Stimulated activated CD4-positive, alpha-beta T cell treated with anti-CD3 and anti-CD28 coated beads, Interleukin-1b, Interleukin-23, amount 100 ng/mL, for 4 hours (primary cell): ENCODE measurements at places on chromosomes 12 and 14.
A peak's percentile ranks its signal among the peaks of the same experiment; 100 is the strongest.

DNA sequence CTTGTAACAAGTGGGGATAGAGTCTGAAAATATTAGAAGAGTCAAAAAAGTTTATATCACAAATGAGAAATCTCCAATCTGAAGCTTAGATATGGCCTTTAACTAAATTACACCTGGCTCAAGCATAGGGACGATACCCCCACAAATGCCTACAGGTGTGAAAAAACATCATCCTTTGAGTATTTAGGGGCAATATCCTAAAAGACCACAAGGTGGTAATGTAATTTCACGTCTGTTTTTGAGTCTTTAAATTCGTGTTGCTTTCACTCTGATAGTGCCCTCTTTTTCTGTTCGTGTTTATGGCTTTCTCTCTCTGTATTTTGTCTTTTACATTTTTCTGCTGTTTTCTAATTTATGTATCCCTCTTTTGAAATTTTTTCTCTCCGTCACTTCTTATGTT is 84.3 kb downstream of the ETNK1 start:
- DNase-seq = no peak

- DNase-seq = no peak
Observed at GRCh38 chr12:48779869-48780268, 9.0 kb downstream of the ADCY6 start.

DNA sequence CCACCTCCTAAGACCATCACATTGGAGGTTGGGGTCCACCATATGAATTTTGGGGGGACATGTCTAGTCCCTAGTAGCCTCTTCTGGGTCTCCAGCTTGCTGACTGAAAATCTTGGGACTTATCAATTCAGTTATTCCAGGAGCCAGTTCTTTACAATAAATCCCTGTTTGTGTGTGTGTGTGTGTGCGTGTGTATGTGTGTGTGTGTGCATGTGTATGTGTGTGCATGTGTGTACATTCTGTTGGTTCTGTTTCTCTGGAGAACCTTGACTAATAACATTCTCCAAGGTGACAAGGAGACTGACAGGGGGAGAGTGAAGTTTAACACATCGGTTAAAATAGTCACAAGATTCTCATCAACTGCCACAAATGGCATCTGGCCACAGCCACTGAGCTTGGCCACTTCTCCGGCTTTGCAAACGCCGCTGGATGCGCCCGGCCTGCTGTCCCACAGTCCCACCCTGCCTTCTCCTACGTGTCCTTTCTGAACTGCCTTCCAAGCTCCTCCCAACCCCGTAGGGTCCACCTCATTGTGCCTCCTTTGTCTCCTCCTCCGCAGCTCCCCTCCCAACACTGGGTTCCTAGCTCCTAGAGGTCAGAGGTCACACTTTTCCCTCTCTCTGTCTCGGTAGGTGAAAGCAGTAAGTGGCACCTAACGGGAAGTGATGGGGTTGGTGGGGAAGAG is 88.1 kb upstream of the DIO3 start:
- no peak for DNase-seq

DNA sequence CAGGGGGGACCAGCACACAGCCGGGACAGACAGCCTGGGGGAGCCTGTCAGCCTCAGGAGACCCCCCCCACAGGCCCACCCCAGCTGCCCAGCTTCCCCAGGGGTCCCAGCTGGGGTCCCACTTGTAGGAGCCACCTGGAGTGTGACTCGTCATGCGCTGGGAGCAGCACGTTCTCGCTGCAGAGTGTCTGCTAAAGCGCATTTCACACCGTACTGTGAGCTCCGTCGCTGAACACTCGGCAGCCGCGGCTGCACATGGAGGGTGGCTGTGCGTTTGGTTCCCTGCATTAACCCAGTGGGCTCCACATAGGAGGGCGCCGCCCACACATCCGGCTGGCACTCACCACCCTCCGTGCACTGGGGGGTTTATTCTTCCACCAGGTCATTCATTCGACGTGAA is 56.7 kb downstream of the FBRSL1 start:
- no peak for DNase-seq

DNA sequence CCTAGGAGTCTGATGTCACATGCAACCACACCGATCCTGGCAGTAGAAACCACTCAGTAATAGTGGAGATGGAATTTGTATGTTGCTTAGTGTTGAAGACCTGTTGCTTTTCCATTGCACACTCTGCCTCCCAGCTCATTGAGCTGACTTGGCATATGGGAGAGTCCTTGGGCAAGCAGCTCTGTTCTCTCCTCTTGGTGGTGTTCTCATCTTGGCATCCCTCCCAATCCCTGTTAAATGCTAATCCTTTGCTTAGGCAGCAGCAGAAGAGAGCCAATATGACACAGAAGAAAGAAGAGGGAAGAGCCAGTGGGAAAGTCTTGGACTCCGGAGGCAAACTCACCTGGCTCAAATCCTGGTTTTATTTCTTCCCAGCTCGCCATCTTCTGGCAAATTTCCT is 178.0 kb upstream of the CAND1 start:
- no peak for DNase-seq

- DNase-seq = no peak
Observed at GRCh38 chr12:48263617-48264016, 60.5 kb upstream of the OR10AD1 start.

DNA sequence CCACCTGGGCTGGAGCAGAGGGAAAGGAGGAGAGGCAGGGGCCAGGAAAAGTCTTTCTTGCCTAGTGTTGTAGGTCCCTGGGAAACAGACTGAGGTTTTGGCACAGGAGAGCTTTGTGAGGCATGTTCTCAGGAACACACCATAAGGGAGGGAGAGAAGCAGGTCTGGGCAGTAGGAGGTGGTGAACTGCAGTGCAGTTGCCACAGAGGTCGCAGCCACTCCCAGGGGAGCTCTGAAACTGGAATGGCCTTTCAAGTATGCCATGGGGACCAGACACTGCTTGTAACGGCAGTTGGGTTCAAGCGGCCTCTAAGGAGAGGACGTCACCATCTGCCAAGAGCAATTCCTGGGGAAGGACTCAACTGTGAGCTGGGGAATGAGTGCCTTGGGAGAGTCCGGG is 35.4 kb upstream of the NKX2-8 start:
- DNase-seq = no peak

DNA sequence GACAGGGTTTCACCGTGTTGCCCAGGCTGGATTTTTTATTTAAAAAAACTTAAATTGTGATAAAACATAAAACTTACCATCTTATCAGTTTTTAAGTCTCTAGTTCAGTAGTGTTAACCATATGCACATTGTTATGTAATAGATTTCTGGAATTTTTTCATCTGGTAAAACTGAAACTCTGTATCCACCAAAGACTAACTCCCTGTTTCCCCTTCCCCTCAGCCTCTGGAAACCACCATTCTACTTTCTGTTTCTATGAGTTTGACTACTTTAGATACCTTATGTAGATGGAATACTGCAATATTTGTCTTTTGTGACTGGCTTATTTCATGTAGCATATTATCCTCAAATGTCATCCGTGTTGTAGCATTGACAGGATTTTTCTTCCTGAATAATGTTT is 12.8 kb upstream of the PLEKHG3 start:
- DNase-seq = no peak

- DNase-seq = no peak
Observed at GRCh38 chr12:96710127-96710745, 196.8 kb upstream of the NEDD1 start.

DNA sequence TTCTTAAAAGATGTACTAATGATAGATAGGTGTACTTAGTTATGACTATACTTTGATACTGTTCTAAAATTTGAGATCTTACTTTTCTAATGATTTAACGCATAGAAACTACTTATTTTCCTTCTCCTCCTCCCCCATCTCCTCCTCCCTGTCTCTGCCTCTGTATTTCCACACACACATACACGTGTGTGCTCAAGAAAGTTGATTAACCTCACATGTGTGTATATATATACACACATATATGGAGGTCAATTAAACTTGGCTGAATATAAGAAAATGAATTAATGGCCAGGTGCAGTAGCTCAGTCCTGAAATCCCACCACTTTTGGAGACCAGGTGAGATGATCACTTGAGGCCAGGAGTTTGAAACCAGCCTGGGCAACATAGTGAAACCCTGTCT is 362.7 kb upstream of the SYT1 start:
- DNase-seq = no peak

- DNase-seq = no peak
Observed at GRCh38 chr12:64431791-64432190, 20.1 kb upstream of the TBK1 start.

DNA sequence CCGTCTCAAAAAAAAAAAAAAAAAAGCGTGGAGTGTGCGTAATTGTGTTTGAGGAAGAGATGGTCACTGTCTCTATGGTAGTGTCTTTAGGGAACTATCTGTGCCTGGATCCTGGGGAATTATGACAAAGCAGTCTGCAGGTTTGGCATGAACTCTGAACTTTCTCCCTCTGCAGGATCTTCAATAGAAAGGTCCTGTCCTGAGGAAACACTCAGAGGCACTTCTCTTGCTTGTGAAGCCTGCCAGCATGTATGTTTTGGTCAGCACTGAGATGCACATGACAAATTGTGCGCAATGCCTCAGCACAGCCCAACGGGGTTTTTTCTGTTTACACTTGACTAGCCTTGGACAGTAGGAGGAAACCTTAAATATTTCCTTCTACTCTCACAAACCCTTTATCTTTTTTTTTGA is 46.6 kb downstream of the ATF7 start:
- DNase-seq = no peak

- no peak for DNase-seq
Observed at GRCh38 chr12:21925296-21925913, 15.8 kb downstream of the ABCC9 start.

GRCh38 chr14:81007131-81007530 is 51.7 kb downstream of the TSHR start:
- DNase-seq = no peak

- peak; percentile 7 for DNase-seq
Observed at GRCh38 chr12:110688446-110689280, at the start of gene HVCN1. Gene HVCN1 (minus strand): TSS chr12:110689115. CDS start chr12:110683245, 5,870 bp downstream.

DNA sequence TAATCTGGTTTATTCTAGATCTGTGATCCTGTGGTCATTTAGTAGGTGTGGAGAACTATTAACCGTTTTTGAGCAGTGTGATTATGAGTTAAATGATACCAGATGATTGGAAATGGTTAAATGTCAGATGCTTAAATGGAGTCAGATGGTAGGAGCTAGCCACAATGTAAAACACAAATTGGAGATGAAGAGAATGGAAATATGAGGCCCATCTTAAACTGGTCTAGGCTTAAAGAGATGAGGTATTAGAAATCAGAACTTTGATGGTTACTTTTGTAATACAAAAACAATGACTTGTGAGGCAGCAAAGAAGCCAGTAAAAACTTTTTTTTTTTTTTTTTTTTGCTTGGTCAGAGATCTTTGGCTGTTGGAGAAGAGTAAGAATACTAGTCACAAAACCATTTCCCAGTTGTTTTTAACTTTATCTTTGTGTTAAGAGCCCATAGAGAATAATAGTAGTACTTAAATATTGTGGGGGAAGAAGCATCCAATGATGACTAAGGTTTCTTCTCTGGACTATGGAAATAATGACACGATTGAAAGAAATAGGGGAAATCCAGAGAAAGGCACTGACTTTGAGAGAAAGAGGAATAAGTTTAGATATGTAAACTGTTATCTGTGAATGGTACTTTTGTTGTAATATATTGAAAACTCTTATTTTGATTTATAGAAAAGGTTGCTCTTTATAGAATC is 95.9 kb downstream of the WNK1 start:
- DNase-seq = no peak

- no peak for DNase-seq
Observed at GRCh38 chr12:106551410-106551809, 31.4 kb upstream of the RFX4 start.

DNA sequence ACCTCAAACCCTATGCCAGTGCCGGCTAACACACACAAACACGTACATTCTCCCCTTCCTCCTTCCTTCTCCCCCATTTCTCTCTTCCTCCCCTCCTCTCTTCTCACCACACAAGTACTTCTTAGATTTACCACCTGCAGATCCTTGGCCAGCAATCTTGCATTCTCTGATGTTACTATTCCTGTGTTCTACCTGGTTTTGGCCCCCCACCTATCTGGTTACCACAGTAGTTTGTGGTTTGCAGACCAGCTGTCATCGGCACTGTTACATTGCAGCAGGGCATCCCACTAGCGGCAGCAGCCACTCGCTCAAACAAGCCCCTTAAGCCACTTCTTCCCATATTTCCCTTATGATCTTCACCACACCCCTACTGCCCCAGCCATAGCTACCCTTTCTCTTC is 3.9 kb downstream of the ABHD4 start:
- DNase-seq = no peak

- DNase-seq = no peak
Observed at GRCh38 chr12:1803736-1804135, 16.6 kb upstream of the LRTM2 start.

GRCh38 chr12:119642986-119643385 is 24.9 kb upstream of the PRKAB1 start:
- DNase-seq = no peak
